ENCODE measurements at places on chromosomes 7 and 10.

GRCh38 chr10:27464993-27465392, 39.1 kb upstream of the RAB18 start:
- peak; percentile 82 for DNase-seq

- DNase-seq: no peak
Observed at GRCh38 chr10:20128811-20129210, 312.6 kb downstream of the PLXDC2 start.

GRCh38 chr10:78258323-78259030, 224.8 kb downstream of the RPS24 start:
- no peak for DNase-seq

- no peak for DNase-seq
Observed at GRCh38 chr7:143237366-143237765, 15.5 kb downstream of the TAS2R40 start.

- DNase-seq: no peak
Observed at GRCh38 chr10:112202561-112203241, 19.1 kb upstream of the GPAM start.

DNA sequence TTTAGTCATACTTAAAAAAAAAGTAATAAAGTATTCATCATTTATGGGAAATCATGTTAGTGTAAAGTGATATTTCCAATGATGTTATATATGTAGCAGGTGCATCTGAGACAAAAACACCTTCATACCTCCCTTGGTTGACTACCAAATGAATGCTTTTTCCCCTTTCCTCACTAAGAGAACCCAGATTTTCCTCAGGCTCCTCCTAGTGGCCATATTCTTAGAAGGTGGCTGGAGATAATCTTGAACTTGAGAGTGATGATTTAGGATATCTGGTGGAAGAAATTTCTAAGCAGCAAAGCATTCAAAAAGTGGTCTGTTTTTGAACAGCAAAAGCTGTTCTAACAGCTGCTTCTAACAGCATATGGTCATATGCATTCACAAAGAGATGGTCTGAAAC, 16.8 kb upstream of the DNAH11 start:
- DNase-seq: peak; percentile 9

DNA sequence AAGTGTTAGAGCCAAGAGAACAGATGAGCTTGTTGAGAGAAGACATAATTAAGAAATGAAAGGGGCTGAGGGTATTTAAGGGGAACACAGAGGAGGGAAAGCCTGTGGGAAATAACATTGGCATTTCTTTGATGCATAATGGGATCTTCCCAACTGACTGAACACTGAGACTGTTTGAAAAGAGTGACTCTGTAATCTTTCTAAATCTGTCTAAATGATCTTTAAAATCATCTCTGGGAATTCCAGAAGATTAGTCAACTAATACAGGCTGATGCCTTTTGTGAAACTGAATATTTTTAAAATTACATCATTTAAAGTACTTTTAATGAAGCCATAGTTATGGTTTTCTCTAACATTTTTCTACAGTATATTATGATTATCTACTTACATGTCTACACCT, 17.4 kb upstream of the SLC35G1 start:
- no peak for DNase-seq

DNA sequence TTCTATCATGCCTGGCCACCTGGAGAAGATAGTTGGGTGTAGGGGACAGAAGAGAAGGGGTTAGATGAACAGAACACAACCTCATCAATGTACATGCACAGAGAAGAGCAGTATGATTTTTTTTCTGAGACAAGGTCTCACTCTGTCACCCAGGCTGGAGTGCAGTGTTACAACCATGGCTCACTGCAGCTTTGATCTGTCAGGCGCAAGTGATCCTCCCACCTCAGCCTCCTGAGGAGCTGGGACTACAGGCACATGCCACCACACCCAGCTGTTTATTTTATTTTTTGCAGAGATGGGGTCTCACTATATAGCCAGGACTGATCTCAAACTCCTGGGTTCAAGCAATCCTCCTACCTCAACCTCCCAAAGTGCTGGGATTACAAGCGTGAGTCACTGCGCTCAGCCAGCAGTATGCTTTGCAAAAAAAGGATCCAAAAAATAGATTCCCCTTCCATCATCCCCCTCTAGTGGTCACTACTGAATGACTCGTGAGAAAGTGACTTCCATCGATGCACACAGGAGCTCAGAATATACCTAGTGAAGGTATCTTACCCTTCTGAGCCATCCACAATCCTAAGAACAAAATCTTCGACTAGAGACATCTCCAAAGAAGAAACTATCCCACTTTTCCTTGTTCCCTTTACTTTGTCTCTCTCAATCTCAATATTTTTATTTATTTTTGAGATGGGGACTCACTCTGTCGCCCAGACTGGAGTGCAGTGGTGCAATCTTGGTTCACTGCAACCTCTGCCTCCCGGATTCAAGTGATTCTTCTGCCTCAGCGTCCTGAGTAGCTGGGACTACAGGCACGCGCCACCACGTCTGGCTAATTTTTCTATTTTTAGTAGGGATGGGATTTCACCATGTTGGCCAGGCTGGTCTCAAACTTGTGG, 21.0 kb downstream of the ZCWPW1 start:
- DNase-seq: peak; percentile 63

GRCh38 chr10:101237081-101237981, 8.1 kb upstream of the LBX1 start:
- no peak for DNase-seq

DNA sequence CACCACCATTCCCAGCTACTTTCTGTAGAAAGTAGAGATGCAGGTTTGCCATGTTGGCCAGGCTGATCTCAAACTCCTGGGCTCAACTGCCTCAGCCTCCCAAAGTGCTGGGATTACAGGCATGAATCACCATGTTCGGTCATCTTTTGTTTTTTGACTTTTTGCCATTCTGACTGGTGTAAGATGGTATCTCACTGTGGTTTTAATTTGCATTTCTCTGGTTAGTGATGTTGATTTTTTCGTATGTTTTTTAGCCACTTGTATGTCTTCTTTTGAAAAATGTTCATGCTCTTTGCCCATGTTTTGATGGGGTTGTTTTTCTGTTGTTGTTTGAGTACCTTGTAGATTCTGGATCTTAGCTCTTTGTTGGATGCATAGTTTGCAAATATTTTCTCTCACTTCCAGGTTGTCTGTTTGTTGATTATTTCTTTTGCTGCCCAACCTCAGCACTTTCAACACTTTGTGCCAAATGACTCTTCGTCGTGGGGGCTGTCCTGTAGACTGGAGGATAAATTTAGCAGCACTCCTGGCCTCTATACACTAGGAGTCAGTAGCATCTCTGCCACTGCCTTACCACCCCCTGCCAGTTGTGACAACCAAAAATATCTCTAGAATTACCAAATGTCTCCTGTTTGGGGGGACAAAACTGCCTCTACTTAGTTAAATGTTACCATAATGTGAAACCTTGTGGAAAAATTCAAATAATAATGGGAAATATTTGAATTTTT, 6.5 kb upstream of the CPED1 start:
- no peak for DNase-seq

DNA sequence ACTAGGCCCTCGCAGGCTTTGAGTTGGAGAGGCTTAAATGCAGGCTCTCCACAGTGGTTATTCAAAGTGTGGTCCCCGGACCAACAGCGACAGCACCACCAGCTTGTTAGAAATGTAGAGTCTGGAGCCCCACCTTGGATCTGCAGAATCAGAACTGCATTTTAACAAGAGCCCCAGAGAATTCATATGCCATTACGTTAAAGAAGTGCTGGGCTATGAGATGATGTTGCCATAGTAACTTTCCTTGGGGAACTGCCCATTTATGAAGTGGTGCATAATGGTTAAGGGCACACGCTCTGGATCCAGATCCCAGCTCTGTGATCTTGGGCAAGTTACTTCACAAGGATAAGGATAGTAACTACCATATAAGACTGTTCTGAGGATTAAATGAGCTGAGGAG, 48.9 kb downstream of the ZCCHC24 start:
- no peak for DNase-seq

GRCh38 chr10:115945701-115946445, 327.1 kb downstream of the GFRA1 start:
- DNase-seq: no peak

DNA sequence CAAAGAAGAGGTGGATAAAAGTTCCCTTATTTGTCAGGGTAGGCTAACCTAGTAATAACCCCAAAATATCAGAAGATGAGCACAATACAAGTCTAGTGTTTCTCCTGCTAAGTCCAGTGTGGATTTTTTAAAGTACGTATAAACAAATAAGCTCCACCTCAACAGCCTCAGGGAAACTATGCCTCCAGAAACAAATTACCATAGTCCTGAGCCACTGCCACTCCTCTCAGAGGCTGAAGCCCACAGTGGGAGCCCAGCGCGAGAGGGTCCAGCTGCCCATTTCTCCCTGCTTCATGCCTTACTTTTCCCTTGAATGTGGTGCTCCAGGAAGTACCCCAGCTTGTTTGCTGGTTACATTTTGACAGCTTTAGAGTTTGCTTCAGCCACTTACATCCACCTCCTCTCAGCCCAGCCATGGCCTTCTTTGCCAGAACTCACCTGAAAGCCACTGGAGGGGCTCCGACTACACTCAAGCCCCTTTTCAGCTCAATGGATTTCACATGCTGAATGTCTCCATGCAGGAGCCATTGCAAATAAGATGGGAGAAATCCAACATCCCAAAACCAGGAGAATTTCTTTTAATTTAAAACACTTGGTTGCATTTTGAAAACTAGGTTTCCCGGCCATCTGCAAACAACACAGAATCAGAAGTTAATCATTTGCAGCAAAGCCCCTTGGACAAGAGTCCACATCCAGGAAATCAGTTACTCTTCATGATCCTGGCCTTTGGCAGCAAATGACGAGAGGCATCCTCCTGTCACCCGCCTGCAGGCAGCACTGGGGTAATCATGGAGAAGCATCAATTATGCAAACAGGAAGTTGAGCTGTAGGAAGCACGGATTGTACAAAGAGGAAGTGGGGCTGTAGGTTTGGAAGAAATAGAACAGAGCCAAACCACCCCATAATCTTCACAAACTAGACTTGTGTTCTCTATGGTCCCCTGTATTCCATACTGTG, 138.1 kb downstream of the HERPUD2 start:
- DNase-seq: peak; percentile 37

DNA sequence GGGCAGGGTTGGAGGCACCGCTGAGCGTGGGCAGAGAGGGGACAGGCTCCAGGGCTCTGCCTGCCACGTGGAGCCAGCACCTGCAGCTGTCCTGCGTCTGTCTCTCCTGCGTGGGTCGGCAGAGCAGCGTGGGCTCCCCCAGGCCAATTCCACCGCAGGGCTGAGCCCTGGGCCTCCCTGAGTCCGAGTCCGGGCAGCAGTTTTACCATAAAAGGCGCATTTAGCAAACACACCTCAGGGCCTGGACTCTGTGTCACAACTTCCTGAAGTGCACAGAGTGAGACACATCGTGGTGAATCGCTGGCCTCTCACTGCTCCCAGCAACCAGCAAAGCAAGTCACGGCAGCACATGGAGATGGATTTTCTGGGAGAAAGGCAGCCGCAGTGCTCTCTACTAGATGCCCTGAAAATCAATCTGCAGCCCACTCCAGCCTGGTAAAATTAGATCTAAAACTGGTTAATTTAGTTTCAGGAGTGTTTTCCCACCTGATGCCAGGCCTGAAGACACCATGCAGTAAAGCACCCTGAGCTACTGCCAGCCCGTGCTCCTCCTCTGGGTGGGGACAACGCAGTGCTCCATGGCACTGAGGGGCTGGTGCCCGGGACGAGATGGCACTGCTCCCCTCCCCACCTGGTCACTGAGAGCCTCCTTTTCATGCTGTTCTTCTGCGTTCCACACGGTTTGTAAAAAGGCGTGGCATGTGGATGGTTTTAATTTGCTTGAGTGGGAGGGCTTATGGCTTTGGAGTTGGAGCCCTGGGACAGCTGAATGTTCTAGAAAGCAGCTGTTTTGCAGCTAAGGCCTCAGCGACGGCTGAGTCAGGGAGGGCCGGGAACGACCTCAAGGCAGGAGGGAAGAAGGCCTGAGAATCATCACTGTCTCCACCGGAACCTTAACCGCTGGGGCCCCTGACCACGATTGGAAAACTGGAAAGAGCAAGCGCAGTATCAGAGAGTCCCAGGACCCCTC, 336.9 kb downstream of the ADARB2 start:
- no peak for DNase-seq

GRCh38 chr10:61784354-61785133, 117.0 kb upstream of the ARID5B start:
- no peak for DNase-seq

DNA sequence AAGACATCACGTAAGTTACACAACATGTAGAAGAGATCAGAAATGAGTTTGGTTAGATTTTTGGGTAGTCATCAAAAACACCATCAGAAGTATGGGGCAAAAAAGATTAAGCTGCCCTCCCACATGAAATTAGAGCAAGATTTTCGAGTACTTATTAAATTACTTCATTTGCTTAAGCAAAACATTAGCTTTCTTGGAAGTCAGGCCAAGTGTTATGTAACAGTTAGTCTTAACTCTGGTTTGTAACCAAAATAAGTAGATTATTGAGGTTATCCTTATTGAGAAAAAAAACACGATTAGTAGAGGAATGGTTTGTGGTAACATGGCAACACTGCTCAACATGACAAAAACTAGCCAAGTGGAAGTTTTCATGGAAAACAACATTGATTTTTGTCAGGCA, 37.9 kb downstream of the HBP1 start:
- DNase-seq: no peak

- no peak for DNase-seq
Observed at GRCh38 chr10:87867453-87867852, 4.0 kb downstream of the PTEN start.

DNA sequence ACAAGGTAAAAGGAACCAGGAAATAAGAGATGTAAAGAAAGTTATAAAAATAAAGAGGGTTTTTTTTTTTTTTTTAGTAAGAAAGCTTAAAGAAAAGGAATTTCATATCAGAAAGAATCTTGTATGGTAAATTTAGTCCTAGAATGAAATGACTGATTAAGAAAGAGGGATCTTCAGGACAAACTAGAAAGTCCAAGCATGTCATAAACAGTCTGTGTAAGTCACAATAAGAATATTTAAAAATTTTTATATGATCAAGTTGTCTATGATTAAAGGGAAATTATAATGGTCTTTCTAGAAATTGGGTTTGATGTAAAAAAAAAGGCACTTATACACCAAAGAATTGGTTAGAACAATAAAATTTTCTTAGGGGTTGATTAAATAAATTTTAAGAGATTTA, 289.5 kb downstream of the XPNPEP1 start:
- no peak for DNase-seq

- DNase-seq: no peak
Observed at GRCh38 chr7:47720141-47720906, 138.4 kb upstream of the TNS3 start.

Data from AML-193 (cell line).